Activated T-cell treated with anti-CD3 and anti-CD28 coated beads, Interleukin-2, amount 50 U/mL, for 72 hours (primary cell): ENCODE measurements at places on chromosomes 2 and 18. TPM values are rescaled to one million over a fixed set of nuclear protein-coding genes. Genes with fewer than 3 reads are reported as not detected.

GRCh38 chr2:236178890-236179235 is 10.7 kb upstream of the GBX2 start:
- DNase-seq: no peak

The PGAP1 gene
- 22.5 TPM for total RNA-seq

The SATB2 gene
- 0.65 TPM for total RNA-seq

GRCh38 chr2:79596403-79596802 is 83.6 kb downstream of the CTNNA2 start:
- DNase-seq: no peak

The LYPD1 gene
- total RNA-seq: not detected

DNA sequence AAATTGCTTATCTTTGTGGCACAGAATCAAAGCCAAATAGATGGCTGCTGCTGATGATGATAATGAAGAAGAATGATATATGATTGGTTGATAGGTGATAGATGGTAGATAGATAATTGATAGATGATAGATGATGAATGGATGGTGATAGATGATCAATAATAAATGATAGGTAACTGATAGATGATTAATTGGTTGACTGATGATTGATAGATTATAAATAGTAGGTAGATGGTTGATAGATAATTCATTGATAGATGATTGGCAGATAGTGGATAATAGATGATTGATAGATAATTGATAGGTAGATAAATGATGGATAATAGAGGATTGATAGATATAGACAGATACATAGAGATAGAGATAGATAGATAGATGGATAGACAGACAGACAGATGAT is 430.2 kb downstream of the EIPR1 start:
- DNase-seq: no peak

The CRIM1 gene
- total RNA-seq: 2.6 TPM

GRCh38 chr2:44325897-44326296 is 35.4 kb downstream of the PREPL start:
- DNase-seq: no peak

DNA sequence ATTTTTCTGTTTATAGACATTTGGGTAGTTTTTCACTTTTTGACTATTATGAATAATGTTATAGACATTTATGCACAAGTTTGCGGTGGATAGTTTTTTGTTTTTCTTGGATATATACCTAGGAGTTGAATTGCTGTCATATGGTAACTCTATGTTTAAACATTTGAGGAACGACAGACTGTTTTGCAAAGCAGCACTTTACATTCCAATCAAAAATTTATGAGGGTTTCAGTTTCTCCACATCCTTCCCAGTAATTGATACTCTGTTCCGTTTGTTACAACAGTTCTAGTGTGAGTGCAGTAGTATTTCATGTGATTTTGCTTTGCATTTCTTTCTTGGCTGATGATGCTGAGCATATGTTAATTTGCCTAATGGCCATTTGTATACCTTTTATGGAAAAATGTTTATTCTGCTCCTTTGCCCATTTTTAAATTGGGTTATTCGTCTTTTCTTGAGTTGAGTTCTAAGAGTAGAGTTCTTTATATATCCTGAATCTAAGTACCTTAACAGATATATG is 617.3 kb upstream of the LRATD1 start:
- DNase-seq: no peak

The TEKT4 gene
- not detected for total RNA-seq

The EMILIN1 gene
- 1.0 TPM for total RNA-seq

The MYCN gene
- 0.12 TPM for total RNA-seq

The C2orf15 gene
- total RNA-seq: 1.9 TPM

GRCh38 chr2:177611310-177611886 is 218.8 kb downstream of the AGPS start:
- DNase-seq: no peak

DNA sequence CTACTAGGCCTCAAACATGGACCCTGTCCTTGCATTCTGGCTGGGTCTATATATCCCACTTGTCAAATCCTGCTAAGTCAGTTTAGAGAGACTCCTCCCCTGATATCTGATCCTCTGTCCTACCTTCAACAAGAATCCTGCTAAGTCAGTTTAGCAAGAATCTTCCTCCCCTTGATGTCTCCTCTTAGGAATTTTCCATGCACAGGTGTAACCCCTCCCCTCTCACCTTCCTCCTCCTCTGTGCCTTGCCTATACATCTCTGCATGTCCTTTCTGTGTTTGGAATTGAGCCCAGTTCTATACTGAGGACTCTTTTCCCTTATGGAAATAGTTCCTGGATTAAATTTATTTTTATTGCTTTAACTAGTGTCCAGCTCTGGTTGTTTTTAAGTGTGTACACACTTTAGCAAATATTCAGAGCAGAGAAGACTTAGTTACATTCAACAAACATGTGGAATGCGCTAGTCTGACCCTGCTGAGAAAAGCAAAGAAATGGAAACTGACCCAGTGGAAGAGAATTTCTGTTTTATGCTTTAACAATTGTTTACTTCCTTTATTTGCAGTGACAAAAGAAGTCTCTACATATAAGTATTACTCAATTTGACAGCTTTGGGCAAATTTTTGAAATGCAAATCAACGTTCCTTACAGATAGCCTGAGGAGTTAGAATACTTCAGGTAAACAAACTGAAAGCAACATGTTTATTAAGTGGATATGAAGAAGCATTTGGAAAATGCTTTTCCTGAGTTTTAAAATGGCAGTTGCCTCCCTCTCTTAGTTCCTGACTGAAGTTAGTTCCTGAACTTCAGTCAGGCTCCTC is 80.6 kb downstream of the RIT2 start:
- DNase-seq: no peak

- DNase-seq: no peak
Observed at GRCh38 chr2:100747551-100747950, 72.4 kb upstream of the NPAS2 start.

The STARD6 gene
- 0.23 TPM for total RNA-seq

The NEB gene
- total RNA-seq: 1.2 TPM

The SEC11C gene
- 160 TPM for total RNA-seq

GRCh38 chr18:35376742-35377695 is at the start of gene ZNF396:
ZNF396 (minus strand) TSS chr18:35377337; CDS start chr18:35374292, 3,045 bp downstream.
- peak; percentile 77 for DNase-seq

The PIEZO2 gene
- not detected for total RNA-seq

- DNase-seq: no peak
Observed at GRCh38 chr18:63378919-63379638, 12.1 kb upstream of the KDSR start.

The FOXI3 gene
- not detected for total RNA-seq

DNA sequence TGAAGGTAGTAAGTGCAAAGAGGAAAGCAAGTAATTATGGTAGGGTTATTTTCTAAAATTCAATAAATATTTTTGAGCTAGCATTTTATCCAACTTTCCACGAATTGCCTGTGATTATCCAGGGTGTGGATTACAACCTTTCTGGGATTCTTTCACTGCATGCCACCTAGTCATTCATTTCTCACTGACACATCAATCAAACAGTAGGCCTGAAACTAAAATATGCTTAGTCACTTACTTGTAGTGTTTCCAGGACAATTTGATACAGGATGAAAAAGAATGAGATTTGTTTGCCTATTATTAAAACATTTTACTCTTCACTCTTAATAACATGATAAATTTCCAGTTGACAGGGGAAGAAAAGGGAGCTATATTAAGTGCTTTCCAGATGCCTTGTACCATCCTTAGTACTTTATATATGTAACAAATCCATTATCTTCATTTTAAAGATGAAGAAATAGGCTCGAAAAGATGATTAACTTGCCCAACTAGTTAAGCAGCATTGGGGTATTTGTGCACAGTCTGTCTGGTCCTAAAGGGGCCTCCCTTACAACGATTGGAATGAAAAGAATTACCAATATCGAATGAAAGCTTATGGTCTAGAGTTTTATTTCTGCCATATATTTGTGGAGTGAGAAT is 70.4 kb downstream of the KCTD1 start:
- DNase-seq: no peak

GRCh38 chr18:36337679-36338402 is 40.3 kb downstream of the FHOD3 start:
- DNase-seq: no peak

GRCh38 chr18:40035966-40036365 is 1919.1 kb upstream of the PIK3C3 start:
- no peak for DNase-seq

DNA sequence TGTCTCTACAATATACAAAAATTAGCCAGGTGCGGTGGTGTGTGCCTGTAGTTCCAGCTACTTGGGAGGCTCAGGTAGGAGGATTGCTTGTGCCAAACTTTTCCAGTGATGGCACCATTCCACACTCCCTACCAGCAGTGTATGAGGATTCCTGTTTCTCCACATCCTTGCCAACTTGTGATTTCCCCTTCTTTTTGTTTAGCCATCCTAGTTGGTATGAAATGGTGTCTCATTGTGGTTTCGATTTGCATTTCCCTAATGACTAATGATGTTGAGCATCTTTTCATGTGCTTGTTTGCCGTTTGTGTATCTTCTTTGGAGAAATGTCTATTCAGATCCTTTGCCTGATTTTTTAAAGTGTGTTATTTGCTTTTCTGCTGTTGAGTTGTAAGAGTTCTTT is 41.0 kb downstream of the EPB41L5 start:
- DNase-seq: no peak

The DSG4 gene
- total RNA-seq: not detected

The SGO2 gene
- 38.9 TPM for total RNA-seq

DNA sequence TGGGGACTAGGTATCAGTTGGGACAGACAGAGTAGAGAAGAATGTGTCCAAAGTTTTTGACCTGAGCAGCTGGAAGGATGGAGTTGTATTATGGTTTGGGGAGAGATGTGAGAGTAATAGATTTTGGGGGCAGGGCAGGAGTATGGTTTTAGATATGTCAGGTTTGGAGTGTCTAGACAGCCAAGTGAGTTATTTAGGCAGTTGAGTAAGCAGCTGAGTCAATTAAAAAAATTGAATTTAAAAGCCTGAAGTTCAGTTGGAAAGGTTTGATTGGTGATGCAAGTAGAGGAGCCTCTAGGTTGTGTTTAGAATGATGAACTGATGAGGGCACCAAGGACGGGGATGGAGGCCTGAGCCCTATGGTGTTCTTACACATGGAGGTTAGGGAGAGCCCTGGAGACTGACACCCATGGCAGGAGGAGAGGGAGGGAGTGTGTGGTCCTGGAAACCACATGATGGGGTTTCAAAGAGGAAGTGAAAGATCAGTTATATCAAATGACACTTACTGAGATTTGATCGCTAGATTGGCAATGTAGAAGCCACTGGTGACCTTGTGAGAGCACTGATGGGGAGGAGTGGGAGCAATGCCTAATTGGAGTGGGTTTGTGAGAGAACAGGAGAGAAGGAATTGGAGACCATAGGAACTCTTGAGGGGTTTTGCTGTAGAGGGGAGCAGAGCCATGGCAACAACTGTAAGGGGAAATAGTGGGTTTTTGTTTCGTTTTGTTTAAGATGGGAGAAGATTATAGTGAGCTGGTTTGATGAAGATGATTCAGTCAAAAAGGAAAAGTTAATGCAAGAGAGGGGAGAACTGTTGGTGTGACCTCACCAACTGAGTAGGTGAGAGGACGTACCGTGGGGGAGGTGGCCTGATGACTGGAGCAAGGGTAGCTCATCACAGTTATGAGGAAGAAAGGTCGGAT is 10.3 kb downstream of the ITGA6 start:
- peak; percentile 71 for DNase-seq

The ZBTB7C gene
- total RNA-seq: 0.05 TPM

DNA sequence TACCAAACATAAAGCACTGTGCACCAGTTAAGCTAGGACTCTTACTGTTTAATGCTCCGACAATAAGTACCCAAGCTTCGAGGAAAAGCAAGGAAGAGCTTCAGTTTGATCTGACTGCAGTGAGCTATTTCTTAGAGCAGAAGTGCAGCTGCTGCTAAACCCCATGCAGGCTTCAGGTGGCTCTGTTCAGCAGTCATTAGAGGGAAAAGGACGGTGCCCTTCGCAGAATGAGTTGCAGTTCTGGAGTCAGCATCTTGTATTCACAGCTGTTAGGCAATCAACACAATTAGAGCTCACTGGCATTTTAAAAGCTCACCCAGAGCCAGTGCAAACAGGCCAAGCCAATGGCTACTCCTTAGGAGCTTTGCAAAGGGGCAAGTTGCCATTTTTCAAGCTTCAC is 1.5 kb upstream of the CERKL start:
- no peak for DNase-seq

- DNase-seq: no peak
Observed at GRCh38 chr2:46173636-46174250, 123.5 kb upstream of the EPAS1 start.

DNA sequence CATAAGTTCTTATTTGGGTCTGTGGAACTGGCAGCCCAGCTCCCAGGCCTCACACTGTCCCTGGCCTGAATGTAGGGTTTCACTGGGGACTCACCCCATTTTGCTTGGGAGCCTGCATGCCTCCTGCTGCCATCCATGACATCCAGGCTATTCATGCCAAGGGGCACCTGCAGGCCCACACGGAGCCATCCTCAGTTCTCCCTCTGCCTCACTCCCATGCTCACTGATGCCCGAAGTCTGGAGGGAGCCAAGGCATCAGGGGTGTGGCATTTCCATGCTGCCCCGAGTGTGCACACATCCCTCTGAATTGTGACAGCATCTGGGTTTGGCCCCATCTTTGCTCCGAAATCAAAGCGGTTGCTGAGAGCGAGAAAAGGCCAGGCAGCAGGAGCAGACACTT is 67.4 kb upstream of the ZNF804A start:
- DNase-seq: no peak

GRCh38 chr2:98727369-98728087 is 3.4 kb downstream of the MGAT4A start:
- DNase-seq: no peak

The LYG2 gene
- total RNA-seq: not detected

DNA sequence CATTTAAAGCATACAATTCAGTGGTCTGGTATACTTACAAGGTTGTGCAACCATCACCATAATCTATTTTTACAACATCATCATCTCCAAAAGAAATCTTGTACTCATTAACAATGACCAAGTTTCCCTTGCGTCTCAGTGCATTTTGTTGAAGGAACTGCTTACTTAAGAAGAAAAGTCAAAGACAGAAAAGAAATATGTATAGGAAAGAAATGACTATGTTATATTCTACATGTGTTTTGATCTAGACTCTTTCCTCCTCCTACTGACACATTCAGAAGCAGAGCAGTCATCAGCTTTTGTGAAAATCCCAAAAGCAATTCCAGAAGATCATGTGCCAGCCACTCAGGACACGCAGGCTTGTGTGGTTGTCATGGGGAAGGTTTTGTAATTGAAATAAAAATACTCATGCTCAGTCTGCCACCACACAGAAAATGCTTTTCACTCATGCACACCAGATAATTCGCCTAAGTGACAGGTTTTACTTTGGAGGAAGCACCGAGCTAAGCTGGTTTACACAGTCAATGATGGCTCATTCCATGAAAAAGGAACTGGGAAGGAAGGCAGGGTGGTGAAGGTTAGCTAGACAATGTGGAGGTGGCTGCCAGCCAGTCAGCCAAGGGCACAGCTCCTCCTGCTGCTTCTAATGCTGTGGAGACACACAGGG is 158.5 kb upstream of the REV1 start:
- DNase-seq: no peak

DNA sequence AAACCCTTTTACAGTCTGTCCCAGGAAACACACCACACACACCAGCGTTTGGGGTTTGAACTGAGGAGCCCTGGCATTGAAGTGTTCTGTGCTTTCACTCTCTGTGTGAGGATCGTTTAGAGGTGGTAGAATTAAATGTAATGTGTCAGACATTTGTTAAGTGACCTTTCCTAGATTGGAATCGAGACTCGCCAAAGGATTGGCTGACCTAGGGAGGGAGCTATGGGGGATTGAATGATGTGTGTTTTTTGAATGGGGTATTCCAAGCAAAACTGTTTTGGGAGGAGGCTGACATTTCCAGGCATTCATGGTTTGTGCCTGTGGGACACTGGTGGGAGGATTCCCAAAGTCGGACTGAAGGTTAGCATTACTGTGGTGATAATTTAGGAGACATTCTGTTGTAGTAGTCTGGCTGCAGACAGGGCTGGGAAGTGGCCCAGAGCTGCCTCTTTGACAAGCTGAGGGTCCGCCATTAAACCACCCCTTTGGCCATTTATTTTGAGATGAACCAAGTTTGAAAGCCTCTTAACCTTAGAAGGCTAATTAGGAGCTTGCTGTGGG is 1.7 kb downstream of the MYO1B start:
- no peak for DNase-seq
